HFF-Myc (cell line): ENCODE measurements at places on chromosomes 1 and 21.

- DNase-seq = no peak
Measured at GRCh38 chr21:15014221-15014620, 50.6 kb downstream of the NRIP1 start.

- DNase-seq = no peak
Measured at GRCh38 chr21:39103689-39104088, 79.6 kb downstream of the PSMG1 start.

DNA sequence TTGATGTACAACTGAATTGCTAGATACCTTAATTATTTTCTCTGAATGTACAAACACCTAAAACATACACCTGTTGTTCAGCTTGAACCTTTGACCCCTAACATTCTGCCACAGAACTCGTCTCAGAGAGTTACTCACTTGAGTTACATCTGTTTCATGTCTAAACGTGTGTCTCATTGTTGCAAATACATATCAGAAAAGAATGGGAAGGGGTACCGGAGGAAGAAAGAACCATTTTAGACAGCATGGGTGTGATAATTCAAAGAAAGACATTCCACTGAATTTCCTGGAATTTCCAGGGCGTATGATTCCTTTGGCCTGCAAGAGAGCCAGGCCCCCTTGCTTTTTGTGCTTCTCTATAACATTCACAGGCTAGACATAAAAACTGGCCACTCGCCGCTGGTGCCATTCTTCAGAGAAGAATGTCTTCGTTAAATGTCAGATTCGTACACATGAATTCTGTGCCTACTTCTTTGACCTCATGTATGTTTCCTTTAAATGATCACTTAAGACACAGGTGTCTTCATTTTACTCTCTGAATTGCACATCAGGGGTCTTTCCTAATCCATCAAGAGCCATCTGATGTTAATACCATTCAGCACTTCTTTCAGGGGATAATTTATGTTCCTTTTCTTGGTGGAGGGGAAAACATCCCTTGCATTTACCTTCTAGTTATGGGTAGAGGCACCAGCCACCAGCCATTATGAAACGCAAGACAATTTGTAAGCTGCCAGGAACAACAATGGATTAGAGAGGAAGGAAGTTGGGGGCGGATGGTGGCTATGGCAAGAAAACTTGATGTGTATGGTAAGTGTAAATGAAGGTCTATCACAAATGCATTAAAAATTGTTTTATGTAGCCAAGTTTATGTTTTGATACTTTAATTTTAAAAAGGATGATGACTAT, 12.7 kb downstream of the ATF3 start:
- no peak for DNase-seq

GRCh38 chr1:11929849-11930248, 3.6 kb upstream of the KIAA2013 start:
- peak; percentile 88 for DNase-seq

- DNase-seq = no peak
Measured at GRCh38 chr1:107464827-107465226, 324.0 kb downstream of the NTNG1 start.

DNA sequence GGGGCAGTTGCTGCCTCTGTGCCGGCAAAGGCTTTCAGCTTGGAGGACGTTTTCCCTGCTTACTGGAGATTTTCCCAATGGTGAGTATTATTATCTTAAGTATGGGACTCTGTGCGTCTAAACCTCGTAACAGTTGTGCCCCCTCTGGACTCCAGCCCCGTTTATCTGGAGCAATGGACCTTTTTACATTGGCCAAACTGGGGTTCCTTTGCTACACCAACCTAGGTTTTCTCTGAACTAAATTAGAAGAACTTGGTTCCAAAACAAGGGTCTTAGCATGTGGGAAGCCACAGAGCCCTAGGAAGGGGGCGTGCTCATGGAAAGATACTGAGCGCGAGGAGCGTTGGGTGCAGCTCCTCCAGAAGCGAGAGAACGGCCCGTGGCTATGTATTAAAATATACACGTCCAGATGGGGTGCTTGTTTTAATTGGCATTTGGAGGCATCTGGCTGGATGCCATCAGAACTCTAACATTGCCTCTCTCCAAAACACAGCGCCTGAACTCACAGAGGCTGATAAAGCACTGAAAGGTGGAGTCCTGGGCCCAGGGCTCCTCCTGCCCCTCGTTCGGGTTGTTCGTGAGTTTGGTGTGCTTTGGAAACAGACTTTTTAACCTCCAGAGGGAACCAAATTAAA, 28.4 kb downstream of the POFUT2 start:
- no peak for DNase-seq
